Stimulated activated CD8-positive, alpha-beta memory T cell treated with anti-CD3 and anti-CD28 coated beads, Interleukin-7, amount 100 ng/mL, for 1 hour (primary cell): ENCODE measurements at places on chromosomes 12 and 14.

DNA sequence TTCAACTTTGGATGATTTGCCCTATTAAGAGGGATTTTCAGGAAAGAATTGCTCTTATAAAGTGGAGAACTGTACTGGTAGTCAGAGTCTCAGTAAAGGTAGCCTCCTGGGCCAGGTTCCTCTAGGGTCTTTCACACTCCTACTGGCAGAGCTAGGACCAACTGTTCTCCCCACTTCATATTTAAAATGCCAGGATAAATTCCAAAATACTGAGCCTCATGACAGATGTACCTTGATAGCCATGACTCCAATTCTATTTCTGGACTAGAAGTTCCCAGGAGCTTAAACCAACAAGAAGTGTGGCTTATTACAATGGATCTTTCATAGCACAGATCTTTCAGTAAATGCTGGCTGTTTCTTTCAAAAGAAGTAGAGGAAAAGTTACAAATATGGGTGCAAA, 126.5 kb downstream of the C12orf75 start:
- no peak for DNase-seq

DNA sequence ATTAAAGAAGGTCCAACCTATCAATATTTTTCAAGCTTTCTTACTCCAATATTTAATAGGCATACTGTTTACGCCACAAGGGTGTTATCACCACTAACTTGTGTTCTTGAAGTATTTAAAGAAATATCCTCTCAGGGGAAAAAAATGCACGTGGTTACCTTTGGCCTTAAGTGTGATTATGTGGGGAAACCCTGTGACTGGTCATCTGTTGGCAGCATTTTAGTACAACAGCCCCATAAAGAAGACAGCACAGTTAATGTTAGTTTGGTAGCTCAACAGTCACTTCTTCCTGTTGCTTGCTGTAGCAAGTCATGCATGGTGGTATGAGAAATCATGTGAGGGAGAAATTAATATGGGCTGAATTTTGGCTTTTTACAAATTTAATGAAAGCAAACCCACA, 1021.5 kb upstream of the TMEM132C start:
- no peak for DNase-seq

DNA sequence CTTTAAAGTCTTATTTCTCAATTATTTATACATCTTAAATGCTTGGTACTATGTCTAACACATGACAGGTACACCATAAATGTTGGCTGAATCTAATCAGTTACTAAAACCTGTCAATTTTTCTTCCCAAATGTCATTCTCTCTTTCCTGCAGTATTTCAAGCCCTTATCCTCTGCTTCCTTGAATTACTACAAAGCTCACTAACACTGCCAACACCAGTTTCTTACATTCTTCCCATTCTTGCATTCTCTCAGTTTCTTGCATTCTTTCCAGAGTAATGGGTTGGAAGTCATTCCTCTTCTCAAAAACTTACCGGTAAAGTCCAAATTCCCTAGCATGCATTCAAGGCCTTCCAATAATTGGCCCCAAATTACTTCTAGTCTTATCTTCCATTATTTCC, 9.6 kb upstream of the SMARCC2 start:
- DNase-seq = no peak

DNA sequence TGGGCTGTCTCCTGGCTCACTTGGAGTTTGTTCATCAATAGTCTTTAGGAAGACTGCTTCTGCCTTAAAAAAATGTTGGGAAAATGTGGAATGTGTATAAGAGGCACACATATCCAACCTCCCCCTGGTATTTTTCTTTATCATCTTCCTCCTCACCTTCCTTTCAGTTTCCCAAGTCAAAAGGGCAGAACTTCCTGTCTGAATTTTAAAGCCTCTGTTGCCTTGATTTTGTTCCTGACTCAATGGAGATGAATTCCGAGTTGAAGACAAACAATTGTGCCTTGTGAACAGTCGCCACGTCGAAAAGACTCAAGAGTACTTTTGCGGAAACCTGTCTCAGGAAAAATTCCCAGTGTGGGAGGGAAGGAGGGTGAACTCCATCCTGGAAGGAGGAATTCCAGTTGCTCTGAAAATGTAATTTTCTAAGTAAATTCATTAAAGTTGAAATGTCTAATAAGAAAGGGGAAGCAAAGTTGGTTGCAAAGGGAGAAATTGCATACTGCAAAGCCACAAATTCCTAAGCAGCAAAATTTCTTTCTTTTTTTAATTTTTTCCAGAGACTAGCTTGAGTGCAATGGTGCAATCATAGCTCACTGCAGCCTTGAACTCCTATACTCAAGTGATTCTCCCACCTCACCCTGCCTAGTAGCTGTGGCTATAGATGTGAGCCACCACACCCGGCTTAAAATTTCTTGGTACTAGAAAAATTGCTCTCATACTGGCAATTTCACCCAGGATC, 50.2 kb upstream of the ELK3 start:
- DNase-seq = no peak

DNA sequence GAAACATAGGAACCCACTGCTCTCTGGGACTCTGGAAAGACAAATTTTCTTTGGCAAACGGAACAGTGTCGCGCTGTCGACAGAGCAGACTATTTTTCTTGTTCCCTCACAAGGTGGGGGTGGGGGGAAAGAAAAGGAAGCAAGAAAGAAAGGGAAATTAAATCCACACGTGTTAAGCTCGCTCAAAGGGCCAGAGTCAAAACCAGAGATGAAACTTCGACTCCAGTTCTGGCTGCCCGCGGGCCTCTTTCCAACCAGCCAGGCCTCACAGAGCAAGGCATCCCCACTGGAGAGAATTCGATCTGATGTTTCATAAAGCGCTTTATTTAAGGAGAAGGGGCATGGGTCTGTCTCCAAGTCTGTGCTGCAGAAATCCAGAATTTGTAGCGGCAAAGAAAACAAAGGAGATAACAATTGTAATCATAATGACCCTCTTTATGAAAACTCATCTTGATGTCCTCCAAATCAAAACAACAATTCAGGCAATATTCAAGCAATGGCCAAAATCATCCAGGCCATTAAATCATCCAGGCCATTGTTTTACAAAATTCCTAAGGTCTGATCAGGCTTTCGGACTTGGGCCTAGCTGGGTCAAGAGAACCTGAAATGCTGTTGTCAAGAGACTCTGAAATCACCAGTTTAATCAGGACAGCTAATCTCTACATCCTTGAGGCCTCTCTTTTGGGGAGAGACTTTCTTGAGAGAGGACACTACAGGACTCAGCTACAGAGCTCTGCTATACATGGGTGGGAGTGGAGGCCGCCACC, 5.3 kb upstream of the TBX5 start:
- DNase-seq = no peak

DNA sequence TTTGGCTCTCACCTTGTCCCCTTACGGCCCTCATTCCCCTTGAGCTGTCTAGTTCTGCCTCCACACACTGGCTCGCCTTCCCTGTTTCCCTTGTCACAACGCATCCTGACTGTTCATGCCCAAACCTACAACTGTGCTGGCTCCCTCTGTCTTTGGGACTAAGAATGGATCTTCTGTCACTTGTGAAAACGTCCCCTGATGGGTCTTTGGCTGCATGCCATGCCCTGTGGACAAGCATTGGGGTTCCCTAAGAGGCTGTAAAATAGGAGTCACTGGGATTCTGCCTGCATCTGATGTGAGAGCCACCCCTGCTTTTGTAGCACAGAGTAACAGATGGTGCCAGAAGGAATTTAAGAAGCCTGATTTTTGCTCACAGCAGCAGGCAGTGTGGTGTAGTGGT, 285.3 kb upstream of the CRY1 start:
- no peak for DNase-seq

- no peak for DNase-seq
These were observed 37.0 kb upstream of the TMX1 start for GRCh38 chr14:51202914-51203665.

GRCh38 chr12:121980191-121980891, 41.3 kb upstream of the BCL7A start:
- DNase-seq = no peak

GRCh38 chr14:80978403-80978802, 23.0 kb downstream of the TSHR start:
- DNase-seq = no peak

GRCh38 chr12:98373025-98373554, 142.3 kb upstream of the TMPO start:
- no peak for DNase-seq

- no peak for DNase-seq
These were observed 130.8 kb downstream of the LLPH start for GRCh38 chr12:65999564-66000280.

DNA sequence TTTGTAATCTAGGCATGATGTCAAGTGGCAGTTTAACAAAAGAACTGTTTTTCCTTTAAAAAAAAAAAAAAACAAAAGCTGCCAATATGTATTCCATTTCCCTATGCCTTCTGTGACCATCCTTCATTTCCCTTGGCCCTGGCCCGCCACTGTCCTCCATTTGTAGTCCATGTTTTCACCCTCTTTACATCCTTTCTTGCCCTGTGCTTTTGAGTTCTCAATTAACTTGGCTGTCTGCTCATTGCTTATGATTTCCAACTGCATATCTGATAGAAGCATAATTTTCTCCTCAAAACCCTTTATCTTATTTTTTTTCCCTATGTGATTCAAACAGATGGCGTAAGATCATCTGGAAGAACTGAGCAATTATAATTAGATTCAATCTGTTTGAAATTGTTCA, 297.5 kb downstream of the NAV3 start:
- no peak for DNase-seq

GRCh38 chr14:72970058-72970630, 43.9 kb downstream of the DCAF4 start:
- no peak for DNase-seq

GRCh38 chr14:69701857-69702256, 65.1 kb upstream of the SRSF5 start:
- DNase-seq = no peak

GRCh38 chr12:109504068-109504467, 26.6 kb downstream of the UBE3B start:
- DNase-seq = no peak

DNA sequence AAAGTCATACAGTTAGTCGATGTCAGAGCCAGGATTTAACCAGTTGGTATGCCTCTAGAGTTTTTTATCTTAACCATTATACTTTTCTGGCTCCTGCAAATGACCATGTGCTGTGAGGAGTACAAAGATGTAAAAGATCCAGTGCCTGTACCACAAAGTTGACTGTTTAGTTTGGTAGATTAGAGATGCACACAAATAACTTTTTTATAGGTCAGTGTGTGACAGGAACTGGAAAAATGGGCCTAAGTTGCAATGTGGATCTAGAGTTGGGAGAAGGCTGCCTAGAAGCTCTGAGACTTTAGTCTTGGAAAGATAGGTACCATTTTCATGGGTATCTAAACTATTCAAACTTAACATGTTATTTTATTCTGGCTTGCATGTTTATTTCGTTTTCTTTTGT, 32.8 kb upstream of the PPM1H start:
- DNase-seq = no peak

- no peak for DNase-seq
These were observed 4.6 kb upstream of the SAMD4A start for GRCh38 chr14:54562334-54562733.

DNA sequence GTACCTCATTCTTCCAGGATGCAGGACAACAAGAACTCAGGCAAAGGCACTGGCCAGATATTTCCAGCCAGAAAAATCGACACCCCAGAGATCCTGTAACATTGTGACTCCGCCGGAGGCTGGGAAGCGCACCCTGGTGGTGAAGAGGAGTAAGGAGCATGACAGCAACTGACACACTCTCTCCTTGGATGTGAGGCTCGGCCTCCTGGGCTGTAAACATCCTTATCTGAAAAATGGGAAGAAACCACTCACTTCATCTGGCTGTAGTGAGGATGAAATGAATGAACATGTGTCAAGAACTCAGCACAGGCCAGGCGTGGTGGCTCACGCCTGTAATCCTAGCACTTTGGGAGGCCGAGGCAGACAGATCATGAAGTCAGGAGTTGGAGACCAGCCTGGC, 27.5 kb downstream of the TCHP start:
- DNase-seq = no peak

DNA sequence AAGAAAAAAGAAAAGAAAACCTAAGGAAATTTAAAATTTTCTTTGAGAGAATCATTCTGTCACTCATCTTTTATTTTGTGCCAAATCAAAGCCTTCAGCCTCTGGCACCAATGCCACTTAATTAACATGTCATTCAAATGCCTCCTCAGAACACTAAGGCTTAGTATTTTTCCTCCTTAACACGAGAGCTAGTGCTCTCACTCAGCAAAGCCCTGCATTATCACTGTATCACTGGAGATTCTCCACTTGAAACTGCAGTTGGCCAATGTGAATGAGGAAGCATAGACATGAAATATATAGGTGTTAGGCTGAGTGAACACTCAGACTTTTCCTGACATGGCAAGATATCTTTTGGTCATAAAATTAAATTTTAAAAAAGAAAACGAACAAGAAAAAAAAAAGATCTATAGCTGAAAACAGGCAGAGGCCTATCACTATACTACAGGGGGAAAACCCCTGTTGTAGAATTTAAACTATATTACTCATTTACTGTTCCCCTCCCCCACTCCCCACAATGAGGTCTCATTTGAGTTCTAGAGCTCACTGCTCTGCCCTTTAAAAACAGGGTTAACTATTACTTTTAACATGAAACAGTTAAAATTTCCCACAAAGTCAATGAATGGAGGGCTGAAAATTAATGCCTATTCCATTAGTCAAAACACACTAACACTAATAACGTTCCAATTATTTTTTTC, 5.1 kb downstream of the MBIP start:
- DNase-seq = no peak

DNA sequence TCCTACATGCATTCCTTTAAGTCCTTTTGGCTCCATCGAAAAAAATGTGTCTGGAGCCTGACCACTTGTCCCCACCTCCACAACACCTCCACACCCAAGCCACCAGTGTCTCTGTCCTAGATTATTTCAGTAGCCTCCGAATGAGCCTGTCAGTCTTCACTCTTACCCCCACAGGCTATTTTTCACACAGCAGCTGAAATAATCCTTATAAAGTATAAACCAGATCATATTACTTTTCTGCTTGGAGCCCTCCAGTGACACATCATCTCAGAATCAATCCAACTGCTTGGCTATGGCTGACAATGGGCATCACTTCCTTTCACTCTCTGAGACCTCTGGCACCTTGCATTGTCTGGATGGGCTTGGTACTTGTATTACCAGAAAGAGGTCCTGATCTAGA, 44.9 kb downstream of the BBS10 start:
- no peak for DNase-seq

GRCh38 chr12:104519190-104520019, 62.7 kb downstream of the CHST11 start:
- no peak for DNase-seq

- no peak for DNase-seq
These were observed 12.8 kb downstream of the CMKLR1 start for GRCh38 chr12:108326254-108326750.

GRCh38 chr12:80794551-80794950, 77.8 kb downstream of the MYF5 start:
- no peak for DNase-seq

- DNase-seq = no peak
These were observed 168.0 kb downstream of the SLC16A7 start for GRCh38 chr12:59763835-59764234.

DNA sequence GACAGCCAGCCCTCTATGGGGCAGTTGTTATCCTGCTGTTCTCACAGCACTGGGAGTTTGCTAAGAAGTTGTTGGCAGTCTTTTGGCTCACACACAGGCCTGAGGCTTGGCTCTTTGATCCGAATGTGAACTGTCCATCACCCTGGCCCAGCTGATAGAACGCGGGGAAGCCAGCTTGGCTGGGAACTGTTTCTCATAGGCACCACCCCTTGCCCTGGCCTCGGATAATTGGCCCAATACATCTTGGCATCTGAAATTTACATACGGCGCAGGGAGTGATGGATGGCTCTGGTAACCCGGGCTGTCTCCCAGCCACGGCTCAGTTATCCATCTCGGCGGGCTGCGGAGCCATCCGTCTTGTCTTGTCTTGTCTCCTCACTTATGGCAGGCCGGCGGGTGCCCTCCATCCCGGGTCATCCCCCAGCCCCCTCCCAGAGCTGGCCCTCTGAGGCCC, 164.1 kb downstream of the PHETA1 start:
- DNase-seq = no peak
